ENCODE measurements at places on chromosomes 12 and 14. TPM values are rescaled to one million over a fixed set of nuclear protein-coding genes. Genes with fewer than 3 reads are reported as not detected.

LGR5 gene
- total RNA-seq: 0.25 TPM

- H3K36me3 ChIP-seq: peaks cover 36% of the 10 kb centered on the region
- peak overlapping the region; percentile 94 for H3K27ac ChIP-seq
- peaks cover 19% of the 10 kb centered on the region for H3K4me1 ChIP-seq
- peak overlapping the region; percentile 99 for H3K4me3 ChIP-seq
Measured at GRCh38 chr12:46371718-46372543, 642 bp downstream of the SLC38A2 start.

- H3K27me3 ChIP-seq: no peaks in the 10 kb centered on the region
- no peak overlapping the region for H3K27ac ChIP-seq
- DNase-seq: no peak
- H3K36me3 ChIP-seq: no peaks in the 10 kb centered on the region
Measured at GRCh38 chr12:42960087-42960527, 370.6 kb upstream of the PRICKLE1 start.

RPS6KA5 gene
- 10.9 TPM for total RNA-seq

- H3K4me3 ChIP-seq: no peak overlapping the region
- no peaks in the 10 kb centered on the region for H3K36me3 ChIP-seq
- H3K27me3 ChIP-seq: no peaks in the 10 kb centered on the region
Measured at GRCh38 chr12:98399532-98399931, 115.9 kb upstream of the TMPO start.

TBC1D30 gene
- 1.4 TPM for total RNA-seq

DNA sequence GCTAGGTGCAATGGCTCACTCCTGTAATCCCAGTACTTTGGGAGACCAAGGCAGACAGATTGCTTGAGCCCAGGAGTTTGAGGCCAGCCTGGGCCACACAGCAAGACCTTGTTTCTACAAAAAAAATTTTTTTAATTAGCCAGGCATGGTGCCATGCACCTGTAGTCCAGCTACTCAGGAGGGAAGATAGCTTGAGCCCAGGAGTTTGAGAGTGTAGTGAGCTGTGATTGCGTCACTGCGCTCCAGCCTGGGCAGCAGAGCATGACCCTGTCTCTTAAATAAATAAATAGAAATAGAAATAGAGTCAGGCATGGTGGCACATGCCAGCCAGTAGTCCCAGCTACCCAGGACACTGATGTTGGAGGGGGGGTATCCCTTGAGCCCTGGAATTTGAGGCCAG, 36.7 kb upstream of the CLIP1 start:
- no peaks in the 10 kb centered on the region for H3K27me3 ChIP-seq
- no peak for DNase-seq

- DNase-seq: no peak
- no peaks in the 10 kb centered on the region for H3K27me3 ChIP-seq
- no peaks in the 10 kb centered on the region for H3K4me1 ChIP-seq
- H3K27ac ChIP-seq: no peak overlapping the region
Measured at GRCh38 chr14:50813544-50813863, 17.5 kb downstream of the NIN start.

DNA sequence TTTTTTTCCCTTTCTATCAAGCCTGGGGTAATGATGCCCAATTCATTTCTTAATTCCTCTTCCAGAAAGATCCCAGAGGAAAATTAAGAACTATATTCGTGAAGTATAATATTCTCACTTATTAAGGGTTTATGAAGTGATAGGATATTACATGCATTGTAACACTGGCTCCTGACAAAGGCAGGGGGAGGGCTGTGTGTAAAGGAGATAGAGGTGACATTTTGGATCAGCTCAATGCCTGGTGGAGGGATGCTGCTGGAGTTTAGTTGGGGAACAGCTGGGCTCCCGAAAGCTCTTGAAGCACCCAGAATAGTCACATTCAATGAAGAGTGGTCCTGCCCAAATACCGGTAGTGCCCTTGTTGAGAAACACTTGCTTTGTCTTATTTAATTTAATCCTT, 774 bp downstream of the SERPINA11 start:
- no peaks in the 10 kb centered on the region for H3K4me1 ChIP-seq
- no peaks in the 10 kb centered on the region for H3K36me3 ChIP-seq
- DNase-seq: no peak
- peaks cover 7% of the 10 kb centered on the region for H3K27me3 ChIP-seq
- H3K27ac ChIP-seq: no peak overlapping the region

GRCh38 chr14:87264272-87264785, 728.7 kb downstream of the GALC start:
- H3K27me3 ChIP-seq: no peaks in the 10 kb centered on the region
- H3K27ac ChIP-seq: no peak overlapping the region
- no peaks in the 10 kb centered on the region for H3K36me3 ChIP-seq
- no peak for DNase-seq
- H3K4me3 ChIP-seq: no peak overlapping the region

FSCB gene
- not detected for total RNA-seq

GRCh38 chr12:131774576-131775391, 53.4 kb upstream of the MMP17 start:
- peak overlapping the region; percentile 51 for H3K27ac ChIP-seq
- peaks cover 7% of the 10 kb centered on the region for H3K4me1 ChIP-seq
- DNase-seq: no peak
- no peak overlapping the region for H3K4me3 ChIP-seq
- H3K27me3 ChIP-seq: no peaks in the 10 kb centered on the region

DNA sequence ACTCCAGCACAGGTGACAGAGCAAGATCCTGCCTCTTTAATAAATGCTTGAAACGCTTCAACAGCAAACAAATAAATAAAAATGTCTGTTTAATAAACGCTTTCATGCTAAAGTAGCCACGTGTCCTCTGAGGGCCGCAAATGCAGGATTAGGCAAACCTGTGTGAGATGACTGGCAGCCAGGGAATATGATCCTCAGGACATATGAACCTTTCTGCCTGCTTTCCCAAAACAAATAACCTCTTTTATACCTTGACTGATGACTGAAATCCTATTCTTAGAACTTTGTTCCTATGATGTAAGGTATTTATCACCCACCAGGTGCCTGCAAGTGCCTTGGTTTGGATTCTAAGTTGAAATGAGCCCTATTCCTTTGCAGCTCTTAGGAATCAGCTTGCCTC, 14.5 kb upstream of the FLVCR2 start:
- H3K36me3 ChIP-seq: no peaks in the 10 kb centered on the region
- peaks cover 8% of the 10 kb centered on the region for H3K4me1 ChIP-seq
- H3K4me3 ChIP-seq: no peak overlapping the region
- H3K27me3 ChIP-seq: no peaks in the 10 kb centered on the region
- no peak overlapping the region for H3K27ac ChIP-seq

DNA sequence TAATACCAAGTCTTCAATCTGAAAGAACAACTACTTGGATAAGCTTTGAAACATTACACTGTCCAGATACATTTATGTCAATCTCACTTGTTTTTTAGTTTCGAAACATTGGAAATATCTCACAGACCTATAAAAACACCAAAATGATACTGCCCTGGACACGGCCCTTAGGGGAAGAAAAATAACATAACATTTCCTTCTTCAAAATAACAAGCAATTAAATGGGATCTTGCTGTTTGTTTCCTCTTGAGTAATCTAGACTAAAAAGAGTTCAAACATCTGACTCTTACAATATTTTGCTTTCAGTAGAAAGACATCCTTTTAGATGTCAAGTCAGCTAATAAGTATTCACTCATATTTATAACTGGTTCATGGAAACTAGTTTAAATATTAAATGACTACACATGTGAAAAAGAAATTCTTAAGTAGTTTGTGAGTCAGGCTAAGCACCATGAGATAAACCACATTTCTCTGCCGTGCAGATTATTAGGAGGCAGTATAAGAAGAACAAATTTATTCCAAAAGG, 87.5 kb downstream of the EPS8 start:
- peak; percentile 62 for DNase-seq
- no peaks in the 10 kb centered on the region for H3K27me3 ChIP-seq
- no peaks in the 10 kb centered on the region for H3K36me3 ChIP-seq
- H3K4me1 ChIP-seq: no peaks in the 10 kb centered on the region

TGFB3 gene
- 13.2 TPM for total RNA-seq

NRIP2 gene
- total RNA-seq: not detected

DNA sequence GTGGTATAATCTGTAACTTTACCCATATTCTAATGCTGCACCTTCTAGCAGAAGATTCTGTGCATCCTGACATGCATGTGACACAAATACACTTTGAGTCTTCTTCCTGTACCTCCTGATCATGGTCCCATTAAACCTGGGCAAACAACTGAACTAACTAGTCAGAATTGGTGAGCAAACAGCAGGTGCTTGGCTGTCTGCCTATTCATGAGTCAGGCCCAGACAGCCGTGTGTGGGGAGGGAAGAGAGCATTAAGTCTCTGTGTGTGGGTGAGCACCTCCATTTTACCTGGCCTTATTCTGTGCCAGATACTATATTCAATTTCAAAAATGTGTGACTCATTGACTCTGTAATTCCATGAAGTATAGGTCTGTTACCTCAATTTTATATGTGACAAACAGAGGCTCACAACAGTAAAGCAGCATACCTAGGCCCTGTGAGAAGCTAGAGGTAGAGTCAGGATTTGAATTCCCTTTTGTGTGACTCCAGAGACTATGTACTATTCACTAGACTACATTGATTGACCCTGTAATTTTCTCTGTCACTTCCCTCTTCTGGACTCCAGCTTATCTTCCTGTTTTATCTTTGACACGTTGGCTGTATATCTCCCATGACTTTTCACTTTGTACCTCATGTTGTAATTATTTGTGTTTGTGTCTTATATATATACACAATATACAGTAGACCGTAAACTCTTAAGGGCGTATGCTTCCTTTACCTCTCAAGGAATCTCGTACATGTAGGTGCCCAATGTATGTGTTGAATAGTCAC, 32.2 kb downstream of the SUSD6 start:
- H3K27ac ChIP-seq: no peak overlapping the region
- H3K4me1 ChIP-seq: peaks cover 21% of the 10 kb centered on the region
- no peaks in the 10 kb centered on the region for H3K27me3 ChIP-seq
- H3K36me3 ChIP-seq: no peaks in the 10 kb centered on the region

DNA sequence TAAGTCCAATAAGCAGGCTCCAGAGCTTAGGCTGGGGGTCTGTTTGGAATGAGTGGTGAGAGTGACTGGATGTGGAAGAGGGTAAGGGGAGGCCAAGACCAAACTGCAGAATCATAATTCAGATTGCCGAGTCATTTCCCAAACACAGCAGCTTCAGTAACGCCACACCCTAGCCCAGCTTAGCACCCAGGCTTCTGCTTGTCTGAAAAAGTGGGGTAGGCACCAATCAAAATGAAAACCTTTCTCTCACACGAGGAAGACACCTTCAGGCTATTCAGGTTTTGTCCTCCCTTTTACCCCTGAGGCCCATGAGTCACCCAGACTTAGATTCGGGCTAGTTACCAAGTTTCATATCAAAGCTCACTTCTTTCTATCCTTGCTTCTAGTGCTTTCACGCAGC, 306.1 kb downstream of the DAD1 start:
- no peak overlapping the region for H3K4me3 ChIP-seq
- DNase-seq: no peak
- H3K27me3 ChIP-seq: no peaks in the 10 kb centered on the region
- H3K36me3 ChIP-seq: no peaks in the 10 kb centered on the region
- no peaks in the 10 kb centered on the region for H3K4me1 ChIP-seq

DNA sequence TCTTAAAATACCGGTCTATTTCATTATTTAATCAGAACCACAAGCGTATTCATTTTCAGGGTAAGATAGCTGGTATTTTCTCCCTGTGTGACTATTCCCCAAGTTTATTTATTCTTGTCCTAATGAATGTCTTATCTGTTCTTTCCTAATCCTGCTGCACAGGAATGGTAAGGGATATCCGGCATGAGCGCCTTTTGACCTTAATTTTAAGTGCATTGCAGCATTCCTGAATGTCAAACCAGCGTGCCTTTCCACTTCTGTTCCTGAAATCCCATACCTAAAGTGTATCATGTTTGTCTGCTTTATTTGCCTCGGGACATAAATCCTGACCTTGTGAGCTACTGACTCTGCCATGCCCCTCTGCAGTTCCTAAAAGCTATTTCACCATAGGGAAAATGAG, 1713.2 kb upstream of the FLRT2 start:
- H3K4me3 ChIP-seq: no peak overlapping the region
- peak overlapping the region; percentile 51 for H3K27ac ChIP-seq
- DNase-seq: peak; percentile 46
- H3K36me3 ChIP-seq: no peaks in the 10 kb centered on the region

LRTM2 gene
- not detected for total RNA-seq

GRCh38 chr14:25303934-25304333, 254.0 kb upstream of the STXBP6 start:
- no peak overlapping the region for H3K27ac ChIP-seq
- no peaks in the 10 kb centered on the region for H3K27me3 ChIP-seq
- no peak overlapping the region for H3K4me3 ChIP-seq
- no peak for DNase-seq
- no peaks in the 10 kb centered on the region for H3K4me1 ChIP-seq
- no peaks in the 10 kb centered on the region for H3K36me3 ChIP-seq

- H3K36me3 ChIP-seq: no peaks in the 10 kb centered on the region
- H3K4me1 ChIP-seq: peaks cover 18% of the 10 kb centered on the region
- H3K4me3 ChIP-seq: no peak overlapping the region
- H3K27me3 ChIP-seq: no peaks in the 10 kb centered on the region
- DNase-seq: no peak
- peak overlapping the region; percentile 93 for H3K27ac ChIP-seq
Measured at GRCh38 chr12:31620311-31620710, 29.4 kb upstream of the DENND5B start.

- H3K4me1 ChIP-seq: peaks cover 6% of the 10 kb centered on the region
- peaks cover 46% of the 10 kb centered on the region for H3K36me3 ChIP-seq
Measured at GRCh38 chr14:103334644-103335622, 896 bp downstream of the EIF5 start.

DNA sequence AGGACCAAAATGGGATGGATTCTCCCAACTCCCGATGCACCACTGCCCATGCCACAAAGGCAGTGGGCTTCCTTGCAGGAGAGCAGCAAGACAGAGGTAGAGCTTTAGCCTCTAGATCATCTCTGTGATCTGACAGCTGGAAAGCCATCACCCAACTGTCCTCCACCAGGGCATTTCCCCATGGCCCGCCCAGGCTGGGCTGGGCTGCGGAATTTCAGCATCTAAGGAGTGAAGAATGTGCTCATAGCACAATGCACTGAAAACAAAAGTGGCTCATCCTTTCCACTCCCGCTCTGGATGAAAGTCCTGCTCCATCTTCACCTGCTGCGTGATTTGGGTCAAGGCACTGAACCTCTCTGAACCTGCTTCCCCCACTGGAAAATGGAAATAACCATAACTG, 5.6 kb downstream of the SYNE3 start:
- H3K36me3 ChIP-seq: no peaks in the 10 kb centered on the region
- no peak overlapping the region for H3K27ac ChIP-seq
- no peaks in the 10 kb centered on the region for H3K27me3 ChIP-seq
- peaks cover 13% of the 10 kb centered on the region for H3K4me1 ChIP-seq

CCDC196 gene
- total RNA-seq: not detected

GRCh38 chr14:24250354-24250753, 7.9 kb upstream of the TINF2 start:
- no peaks in the 10 kb centered on the region for H3K4me1 ChIP-seq
- H3K36me3 ChIP-seq: no peaks in the 10 kb centered on the region
- DNase-seq: no peak
